ENCODE measurements at places on chromosomes 3 and 15.

DNA sequence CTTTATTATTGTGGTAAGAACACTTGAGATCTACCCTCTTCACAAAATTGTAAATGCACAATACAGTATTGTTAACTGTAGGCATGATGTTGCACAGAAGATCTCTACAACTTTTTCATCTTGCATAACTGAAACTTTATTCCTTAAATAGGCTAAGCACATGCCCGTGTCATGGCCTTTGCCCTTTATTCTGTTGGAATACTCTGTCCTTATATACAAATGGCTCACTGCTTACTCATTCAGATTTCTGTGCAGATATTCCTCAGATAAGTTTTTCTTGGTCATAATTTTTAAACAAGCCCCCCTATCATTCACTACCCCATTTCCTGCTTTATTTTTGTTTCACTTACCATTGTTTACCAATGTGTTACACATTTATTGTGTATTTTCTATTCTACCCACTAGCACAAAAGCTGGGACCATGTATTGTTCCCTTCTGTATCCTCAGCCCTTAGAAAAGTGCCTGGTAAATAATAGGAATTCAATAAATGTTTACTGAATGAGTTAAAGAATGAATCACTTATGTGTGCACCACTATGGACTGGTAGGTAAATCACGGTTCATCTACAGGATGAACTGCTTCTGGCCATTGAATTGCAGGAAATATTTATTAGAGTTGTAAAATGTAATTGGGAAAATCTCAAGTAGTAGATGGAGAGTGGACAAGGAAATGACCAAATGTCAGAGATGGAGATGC is 151.0 kb downstream of the CPNE4 start:
- no peak for DNase-seq

- DNase-seq, result peak; percentile 34
Observed at GRCh38 chr3:45890405-45890804, 4.1 kb downstream of the CCR9 start.

GRCh38 chr3:45041666-45042065 is 15.6 kb downstream of the CLEC3B start:
- DNase-seq, result no peak

- no peak for DNase-seq
Observed at GRCh38 chr15:21267671-21268395, 172.5 kb downstream of the POTEB3 start.

GRCh38 chr15:92166029-92166428 is 227.7 kb upstream of the ST8SIA2 start:
- DNase-seq, result peak; percentile 14

DNA sequence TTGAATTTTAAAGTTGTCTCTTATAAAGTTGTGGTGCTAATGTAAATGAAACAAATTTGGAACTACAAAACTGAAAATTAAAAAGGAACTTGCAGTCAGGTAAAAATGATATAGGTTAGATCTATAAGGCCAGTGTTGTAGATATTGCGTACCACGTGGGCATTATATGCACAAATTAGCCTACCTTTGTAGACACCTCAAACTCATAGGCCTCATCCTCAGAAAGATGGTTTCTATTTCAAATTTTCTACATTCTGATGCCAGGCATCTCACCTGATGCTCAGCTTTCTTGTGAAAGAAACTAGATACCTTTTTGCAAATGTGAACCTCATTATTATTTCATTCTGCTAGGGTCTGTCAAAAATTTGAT is 25.6 kb downstream of the TMEM207 start:
- DNase-seq, result no peak

GRCh38 chr15:76070921-76071635 is 11.3 kb downstream of the TMEM266 start:
- no peak for DNase-seq
